ENCODE measurements at places on chromosomes 2 and 18.
A peak's percentile ranks its signal among the peaks of the same experiment; 100 is the strongest.

DNA sequence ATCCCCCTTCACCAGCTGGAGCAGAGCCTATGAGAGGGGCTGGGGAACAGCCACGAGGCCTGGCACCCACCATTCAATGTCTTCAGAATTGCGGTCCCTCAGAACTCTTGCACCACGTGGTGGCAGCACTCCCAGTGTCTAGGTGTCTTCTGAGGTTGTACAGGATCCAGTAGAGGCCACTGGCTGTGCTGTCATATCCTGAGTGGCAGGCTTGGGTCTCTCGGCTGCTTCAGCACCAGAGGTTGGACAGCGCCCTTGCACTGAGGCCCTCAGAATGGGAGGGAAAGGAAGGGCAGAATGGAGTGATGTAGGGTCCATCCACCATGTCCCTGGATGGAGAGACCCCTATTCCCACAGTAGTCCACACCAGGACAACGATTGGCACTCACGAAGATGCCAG lies 112.0 kb upstream of the TEKT4 start:
- peak; percentile 64 for DNase-seq

GRCh38 chr18:13175266-13175665 lies 43.3 kb upstream of the LDLRAD4 start:
- no peak for DNase-seq

DNA sequence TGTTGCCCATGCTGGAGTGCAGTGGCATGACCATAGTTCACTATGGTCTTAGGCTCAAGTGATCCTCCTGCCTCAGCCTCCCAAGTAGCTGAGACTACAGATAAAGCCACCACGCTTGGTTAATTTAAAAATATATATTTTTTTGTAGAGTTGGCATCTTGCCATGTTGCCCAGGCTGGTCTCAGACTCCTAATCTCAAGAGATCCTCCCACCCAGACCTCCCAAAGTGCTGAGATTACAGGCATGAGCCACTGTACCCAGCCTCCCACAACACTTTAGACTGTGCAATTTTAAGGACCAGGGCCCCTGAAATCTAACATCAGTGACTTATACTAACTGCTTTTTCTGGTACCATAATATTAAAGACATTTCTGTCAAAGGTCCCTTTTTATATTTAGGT lies 5.2 kb downstream of the TXNDC2 start:
- DNase-seq = no peak

DNA sequence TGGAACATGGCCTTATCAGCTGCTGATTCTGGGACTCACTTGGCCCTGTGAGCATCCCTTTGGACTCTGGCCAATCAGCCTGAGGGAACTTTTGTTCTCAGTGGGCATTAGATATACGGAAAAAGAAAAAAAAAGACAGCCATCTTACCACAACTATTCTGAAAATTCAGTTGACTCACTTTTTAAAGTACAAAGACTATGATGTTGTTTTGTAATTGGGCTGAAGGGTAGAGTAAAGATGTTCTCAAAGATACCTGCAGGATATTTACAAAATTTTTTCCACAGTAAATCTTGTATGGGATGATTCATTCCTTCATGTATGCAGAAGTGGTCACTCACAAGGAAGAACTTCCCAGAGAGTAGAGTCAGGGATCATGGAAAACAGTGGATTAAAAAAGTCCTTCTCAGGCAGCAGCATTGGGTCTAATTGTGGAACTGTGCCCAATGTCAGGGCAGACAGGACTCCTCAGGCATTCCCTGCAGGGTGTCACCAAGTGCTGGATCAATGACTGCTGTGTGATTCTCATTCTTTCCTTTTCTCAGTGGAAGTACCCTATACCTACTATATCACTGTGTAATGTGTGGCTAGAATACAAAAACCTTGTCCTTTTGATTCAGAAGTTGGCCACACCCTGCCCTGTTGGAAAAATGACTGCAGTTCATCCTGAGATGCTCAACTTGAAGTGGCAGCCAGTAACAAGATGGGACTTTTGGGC lies 35.4 kb downstream of the SULT1C4 start:
- peak; percentile 8 for DNase-seq

DNA sequence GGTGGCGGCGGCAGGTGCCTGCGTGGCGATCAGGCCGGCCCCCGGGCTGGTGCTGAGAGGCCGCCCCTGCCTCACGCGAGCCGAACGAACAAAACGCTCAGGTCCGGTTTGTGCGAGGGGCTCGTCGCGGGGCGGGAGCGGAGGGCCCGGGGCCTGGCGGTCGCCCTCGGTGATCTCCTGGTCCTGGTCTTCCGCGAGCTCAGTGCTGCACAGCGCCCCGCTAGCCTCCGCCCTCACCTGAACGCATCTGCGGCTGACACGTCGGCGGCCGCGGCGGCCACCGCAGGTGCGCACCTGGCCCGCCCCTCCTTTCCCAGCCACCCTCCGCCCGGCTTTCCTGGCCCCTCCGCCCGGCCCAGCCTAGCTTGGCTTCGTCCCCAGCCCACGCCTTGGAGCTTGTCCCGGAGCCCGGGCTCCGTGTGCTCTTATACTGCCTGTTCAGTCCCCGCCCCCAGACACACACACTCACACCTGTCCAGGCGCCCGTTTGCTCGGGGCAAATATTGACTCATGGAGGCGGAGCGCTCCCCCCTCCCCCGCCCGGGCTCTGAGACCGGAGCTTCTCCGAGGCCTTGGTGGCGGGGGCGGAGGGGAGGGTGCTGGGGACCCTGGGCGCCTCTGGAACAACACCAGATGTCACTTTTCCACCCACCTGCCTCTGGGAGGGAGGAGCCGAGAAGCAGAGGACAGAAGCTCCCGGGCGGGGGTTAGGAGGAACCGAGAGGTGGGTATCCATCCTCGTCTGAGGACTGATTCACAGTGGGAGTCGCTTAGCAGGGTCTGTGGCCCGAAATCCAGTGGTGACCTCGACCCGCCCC lies 8.6 kb upstream of the CRYBA2 start:
- no peak for DNase-seq

DNA sequence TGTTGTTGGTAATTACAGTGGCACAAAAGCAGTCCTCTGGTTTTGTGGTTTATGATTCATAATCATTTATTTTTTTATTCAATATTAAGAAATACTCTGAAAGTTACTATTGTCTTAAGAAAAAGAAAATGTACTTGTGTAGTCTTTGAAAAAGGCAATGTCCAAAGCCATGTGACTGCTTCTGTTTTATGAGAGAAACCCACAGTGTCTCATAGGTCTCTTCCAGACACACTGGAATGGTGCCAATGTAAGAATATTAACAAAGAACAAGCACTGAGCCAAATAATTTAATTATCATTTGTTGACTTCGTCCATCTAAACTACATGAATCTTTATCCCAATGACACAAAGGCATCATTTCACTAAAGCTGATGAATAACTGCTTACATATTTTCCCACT lies 62.5 kb downstream of the RPRM start:
- DNase-seq = peak; percentile 20

GRCh38 chr2:20313659-20314058 lies 37.0 kb downstream of the PUM2 start:
- no peak for DNase-seq

GRCh38 chr18:80068571-80069272 lies 34.5 kb downstream of the RBFA start:
- no peak for DNase-seq

DNA sequence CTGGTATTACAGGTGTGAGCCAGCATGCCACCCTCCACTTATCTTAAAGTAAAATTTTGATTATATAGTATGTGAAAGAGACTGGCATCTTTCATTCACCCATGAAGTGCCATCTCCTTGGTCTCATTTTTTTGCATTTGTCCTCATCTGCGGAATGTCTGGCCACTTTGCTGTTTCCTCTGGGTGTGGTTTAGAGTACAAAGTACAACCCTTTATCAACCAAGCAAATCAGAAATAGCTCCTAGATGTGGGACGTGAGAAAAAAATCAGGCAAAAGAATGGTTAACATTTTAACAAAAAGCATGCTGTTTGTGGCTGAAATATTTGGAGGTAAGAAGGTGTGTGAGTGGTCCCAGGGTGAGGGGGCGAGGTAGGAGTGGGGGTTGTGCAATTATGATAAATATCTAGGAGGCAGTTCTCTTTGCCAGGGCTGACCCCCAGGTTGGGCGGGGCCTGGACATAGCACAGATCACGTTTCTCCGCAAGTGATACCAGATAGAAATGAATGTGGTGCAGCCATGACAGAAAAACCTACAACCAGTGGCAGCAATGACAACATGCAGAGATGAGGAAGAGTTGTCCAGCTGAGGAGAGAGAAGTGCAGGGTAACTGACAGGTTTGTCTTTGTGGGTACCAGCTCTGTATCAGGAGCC lies 115.8 kb upstream of the SERTAD2 start:
- no peak for DNase-seq
